Ammon's horn (tissue), 1 donor: ENCODE measurements at places on chromosomes 3 and 15.

DNA sequence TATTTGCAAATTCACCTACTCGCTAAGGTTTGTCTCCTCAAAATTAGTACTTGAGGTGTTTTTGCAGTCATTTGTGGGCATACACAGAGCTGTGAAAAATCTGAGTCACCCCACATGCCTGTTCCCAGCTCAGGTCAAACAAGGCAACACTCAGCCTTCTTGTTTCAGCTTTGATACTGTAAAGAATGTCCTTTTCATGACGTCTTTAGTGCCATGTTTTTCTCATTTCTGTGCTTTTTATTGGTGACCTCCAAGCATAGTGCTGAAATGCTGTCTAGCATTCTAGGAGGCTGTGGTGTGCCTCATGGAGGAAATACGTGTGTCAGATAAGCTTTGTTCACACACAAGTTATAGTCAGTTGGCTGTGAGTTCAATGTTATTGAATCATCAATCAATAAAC lies 8.8 kb downstream of the CAPN3 start:
- no peak for DNase-seq

GRCh38 chr3:29279286-29279685 lies 1.6 kb upstream of the RBMS3 start:
- DNase-seq: no peak

DNA sequence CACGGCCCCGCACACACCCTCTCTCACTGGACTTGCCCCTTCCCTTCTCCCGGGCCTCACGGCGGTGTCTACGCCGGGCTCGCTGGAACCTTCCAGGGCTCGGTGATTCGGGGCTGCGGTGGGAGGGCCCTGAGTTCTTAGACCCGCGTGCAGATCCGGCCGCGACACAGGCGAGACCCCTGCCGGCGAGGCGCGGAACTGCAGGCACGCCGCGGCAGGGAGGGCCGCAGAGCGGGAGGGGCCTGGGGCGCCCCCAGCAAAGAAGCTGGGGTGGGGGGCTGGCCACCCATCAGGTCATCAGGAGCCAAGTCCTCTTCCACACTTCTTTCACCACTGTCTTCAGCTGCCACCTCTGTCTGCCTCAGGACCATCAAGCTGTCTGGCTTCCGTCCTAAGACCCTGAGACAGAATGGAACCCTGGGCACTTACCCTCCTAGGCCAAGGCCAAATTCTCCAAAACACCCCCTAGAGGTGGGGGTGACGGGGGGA lies 164.5 kb downstream of the XXYLT1 start:
- peak; percentile 66 for DNase-seq

DNA sequence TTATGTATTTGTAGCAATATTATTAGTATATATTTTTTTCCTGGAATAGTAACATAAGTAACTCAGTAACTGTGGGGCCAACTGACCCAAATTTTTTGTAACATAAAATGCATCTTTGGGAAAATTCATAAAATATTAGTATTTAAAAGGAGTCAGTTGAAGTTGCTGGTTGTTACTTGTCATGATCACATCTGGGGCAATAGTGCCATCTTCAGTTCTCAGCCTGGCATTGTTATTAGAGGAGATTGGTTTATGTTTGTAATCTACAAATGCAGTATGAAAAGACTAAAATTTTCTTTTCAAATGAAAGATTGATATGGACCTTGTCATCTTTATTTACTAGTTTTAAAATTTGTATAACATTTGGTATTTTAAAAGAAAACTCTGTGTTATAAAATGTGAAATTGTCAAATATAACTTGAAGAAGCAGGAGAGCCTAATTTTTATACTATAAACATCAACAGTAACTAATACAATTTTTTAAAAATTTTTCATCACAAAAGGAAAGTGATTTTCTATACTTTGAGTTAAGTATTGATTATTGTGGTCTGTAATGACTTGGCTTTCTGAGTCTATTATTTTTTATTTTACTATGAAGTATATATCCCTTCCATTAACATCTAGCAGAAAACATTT lies 38.8 kb upstream of the MLF1 start:
- DNase-seq: peak; percentile 67

- DNase-seq: no peak
Observed at GRCh38 chr3:13892304-13892703, 12.4 kb upstream of the WNT7A start.

- DNase-seq: no peak
Observed at GRCh38 chr3:13877911-13878280, 2.0 kb downstream of the WNT7A start.

- no peak for DNase-seq
Observed at GRCh38 chr3:39101022-39101689, 6.3 kb downstream of the GORASP1 start.

DNA sequence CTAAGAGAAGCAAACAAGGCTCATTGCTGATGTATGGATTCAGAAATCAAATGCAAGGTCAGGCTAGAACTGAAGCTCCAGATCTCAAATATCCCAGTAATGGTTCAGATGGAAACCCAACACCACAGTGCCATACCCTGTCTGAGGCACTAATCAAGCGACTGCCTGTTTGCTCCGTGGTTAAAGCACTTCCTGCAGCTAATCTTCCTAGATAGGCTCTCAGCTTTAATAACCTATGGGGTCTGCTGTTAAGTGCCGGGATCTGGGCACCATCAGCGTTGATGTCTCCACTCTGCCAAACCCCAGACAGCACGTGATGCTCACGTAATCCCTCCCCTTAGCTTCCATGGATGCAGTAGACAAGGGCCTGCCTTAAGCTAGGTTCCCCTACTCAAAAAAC lies 262.6 kb downstream of the MECOM start:
- DNase-seq: no peak

DNA sequence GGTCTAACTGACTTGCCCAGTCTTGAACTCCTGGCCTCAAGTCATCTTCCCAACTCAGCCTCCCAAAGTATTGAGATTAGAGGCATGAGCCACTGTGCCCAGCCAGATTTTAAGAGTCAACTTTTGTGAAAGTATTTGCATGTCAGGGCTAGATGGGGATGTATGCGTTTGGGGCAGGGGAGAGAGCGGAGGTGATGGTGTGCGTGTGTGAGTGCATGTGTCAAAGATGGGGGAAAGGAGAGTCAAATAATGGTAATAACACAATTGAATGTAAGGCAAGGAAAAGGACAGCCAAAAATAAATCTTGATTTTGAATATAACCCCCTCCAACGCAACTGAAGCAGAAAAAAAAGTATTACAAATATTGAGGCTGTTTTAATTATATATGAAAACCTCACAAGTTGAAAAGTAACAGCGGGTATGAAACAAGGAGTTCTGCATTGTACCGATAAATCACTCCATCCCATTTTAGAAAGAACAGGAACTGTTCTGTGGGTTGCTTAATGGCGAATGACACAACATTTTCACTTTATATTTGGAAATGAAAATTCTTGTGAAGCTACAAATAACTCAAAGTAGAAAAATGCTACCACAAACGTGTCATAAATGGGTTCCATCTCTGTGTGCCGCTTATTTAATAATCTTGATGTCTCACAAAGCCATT lies 29.9 kb upstream of the LDHAL6B start:
- DNase-seq: no peak

DNA sequence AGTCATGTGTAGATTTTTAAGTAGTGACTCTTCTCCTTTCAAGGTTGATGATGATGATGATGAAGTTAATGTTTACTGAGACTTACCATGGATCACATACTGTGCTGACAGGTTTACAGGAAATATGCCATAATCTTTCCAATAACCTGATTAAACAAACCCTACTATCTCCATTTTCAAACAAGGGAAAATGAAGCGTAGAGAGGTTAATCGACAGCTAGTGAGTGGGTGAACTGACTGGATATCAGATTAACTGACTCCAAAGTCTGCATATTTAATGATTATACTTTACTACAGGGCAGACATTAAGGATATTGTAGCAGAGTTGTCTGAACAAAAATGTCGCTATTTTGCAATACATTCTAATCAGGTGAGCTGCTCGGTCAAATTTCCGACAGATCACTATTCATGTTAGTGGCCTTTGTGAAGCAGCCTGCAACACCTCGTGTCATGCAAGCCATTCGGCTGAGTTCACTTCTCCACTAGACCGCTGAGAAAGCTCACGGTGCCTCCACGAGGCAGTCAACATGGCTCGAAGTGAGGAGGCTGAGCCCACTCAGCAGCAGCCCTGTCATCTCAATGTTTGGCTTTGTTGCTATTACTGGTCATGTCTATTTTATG lies 264.2 kb downstream of the NFKBIZ start:
- DNase-seq: no peak

DNA sequence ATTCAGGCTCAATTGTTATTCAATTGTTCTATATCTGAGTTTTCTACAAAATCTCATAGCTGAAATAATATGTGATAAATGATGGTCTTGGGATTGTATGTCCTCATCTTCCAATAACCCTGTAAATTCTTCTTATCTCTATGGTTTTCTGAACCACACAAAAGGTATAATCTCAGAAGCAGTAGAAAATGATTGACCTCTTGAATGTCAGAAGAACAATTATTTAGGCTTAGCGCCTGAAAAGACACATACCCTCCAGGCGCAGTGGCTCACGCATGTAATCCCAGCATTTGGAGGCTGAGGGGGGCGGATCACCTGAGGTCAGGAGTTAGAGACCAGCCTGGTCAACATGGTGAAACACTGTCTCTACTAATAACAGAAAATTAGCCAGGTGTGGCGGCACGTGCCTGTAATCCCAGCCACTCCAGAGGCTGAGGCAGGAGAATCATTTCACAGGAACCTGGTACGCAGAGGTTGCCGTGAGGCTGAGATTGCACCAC lies 288.0 kb upstream of the TBC1D5 start:
- no peak for DNase-seq

GRCh38 chr15:92168066-92168683 lies 225.5 kb upstream of the ST8SIA2 start:
- DNase-seq: no peak

DNA sequence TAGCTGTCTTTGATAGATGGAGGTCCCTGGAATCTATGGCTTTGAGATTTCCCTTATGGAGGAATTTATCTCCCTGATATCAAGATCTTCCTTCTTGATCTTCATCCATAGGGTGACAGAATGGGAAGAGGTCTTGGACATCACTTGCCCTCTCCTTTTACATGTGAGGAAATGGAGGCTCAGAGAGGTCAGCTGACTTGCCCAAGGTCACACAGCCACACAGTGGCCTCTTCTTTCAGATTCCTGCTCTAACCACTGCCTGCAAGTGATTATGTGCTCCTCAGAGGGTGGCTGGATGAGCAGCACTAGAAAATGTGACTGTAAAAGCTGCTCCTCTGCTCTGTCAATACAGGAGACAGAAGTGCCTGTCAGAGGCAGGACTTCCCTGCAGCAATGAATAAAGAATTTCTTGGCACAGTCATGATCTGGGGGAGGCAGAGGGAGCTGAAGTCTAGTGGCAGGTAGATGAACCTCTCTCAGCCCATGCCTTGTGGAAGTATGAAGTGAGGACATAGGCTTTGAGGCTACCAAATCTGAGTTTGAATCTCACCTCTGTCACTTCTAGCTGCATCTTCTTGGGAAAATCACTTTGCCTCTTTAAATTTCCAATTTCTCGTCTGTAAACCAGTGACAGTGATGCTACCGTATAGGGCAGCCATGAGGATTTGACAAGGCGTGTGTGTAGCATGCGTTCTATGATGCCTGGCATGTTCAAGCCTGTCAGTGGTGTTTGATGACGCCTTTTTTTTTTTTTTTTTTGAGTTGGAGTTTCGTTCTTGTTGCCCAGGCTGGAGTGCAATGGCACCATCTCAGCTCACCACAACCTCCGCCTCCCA lies 12.0 kb downstream of the SSUH2 start:
- no peak for DNase-seq

GRCh38 chr3:159787178-159787574 lies 201.5 kb upstream of the IL12A start:
- DNase-seq: no peak

DNA sequence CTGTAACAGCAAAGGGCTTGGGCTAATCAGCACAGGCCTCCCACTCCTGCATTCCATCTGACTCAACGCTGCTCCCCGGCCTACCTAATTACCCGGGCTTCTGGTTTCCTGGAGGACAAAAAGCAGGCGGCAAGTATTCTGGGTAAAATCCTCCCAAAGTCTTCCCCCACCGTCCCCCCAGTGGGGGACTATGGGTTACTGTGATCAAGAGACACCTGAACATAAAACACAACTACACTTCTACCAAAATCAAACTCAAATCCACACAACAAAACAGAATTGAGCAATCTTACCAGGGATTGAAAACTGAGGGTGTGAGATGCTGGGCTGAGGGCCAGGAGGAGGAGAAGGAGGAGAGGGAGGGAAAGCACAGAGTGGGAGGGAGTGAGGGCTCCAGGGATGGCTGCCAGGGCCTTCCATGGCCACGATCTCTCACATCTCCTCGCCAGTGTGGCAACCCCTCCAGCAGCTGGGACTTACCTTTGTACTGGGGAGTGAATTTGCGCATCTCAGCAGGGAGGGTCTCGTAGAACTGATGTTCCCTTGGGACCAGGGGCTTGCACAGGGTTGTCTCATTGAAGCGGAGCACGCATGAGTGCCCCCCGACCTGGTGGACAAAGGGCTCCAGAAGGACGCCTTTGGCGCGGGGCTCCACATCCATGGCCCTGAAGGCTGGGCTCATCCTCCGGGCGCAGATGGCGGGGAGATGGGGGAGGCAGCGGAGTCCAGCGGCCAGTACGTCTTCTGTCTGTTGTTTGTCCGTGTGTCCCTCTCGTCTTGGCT lies 9.1 kb upstream of the NCKIPSD start:
- DNase-seq: peak; percentile 90

DNA sequence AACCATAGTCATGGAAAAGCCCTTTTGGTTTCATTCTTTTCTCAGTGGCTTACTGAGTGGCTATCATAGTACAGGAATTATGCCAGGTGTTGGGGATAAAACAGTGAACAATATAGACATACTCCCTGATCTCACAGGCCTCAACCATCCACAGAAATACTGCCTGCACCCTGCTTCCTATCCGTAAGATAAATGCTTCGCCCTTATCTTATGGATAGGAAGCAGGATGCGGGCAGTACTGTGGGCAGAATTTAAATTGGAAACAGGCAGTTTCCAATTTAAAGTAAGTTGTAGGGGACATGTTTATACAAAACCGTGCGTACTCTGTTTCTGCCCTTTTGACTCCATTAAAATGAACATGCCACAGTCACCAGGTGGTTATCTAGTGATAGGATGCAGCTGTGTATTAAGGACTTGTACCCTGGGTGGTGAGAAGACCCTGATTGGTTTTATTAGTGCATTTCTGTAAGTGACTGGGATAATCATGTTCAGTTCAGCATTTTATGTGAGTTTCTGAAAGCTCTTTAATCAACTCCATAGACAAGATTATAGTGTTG lies 141.8 kb upstream of the BHLHE40 start:
- DNase-seq: no peak

- no peak for DNase-seq
Observed at GRCh38 chr3:174253940-174254339, 605.2 kb upstream of the NAALADL2 start.

DNA sequence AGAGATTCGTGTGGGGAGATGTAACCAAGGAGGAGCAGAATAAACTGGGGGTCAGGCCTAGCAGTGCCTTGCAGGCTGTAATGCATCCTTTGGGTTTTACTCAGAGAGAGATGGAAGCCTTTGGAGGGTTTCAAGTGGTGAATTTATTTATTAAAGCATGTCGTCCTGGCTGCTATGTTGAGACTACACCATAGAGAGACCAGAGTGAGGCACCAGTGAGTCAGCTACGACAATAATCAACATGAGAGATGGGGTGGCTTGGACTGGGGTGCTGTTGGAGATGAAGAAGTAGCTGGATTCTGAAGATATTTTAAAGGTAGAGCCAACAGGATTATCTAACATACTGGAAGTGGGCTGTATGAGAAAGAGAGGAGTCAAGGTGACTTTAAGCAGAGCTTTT lies 335.3 kb upstream of the ARHGEF26 start:
- DNase-seq: no peak
